HCEC 1CT (cell line): ENCODE measurements at places on chromosomes 3 and 15.

DNA sequence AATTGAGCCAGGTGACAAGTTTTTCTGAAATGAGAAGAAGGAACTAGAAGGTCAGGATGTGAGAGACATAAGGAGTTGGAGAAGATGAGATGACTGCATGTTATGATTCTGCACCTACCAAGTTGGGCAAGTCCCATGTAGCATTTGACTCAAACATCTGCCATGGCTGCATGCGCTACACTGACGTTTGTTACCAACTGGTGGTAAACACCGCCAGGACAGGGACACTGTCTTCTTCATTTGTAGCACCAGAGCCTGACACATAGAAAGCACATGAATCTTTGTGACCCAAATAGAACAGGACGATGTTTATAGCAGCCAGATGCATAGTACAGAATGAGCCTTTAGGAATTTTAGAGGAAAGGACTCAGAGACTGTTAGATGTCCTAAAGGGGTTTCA, 236.7 kb downstream of the MYRIP start:
- no peak for DNase-seq

GRCh38 chr3:119598410-119599098, 869 bp downstream of the PLA1A start:
- DNase-seq: no peak

DNA sequence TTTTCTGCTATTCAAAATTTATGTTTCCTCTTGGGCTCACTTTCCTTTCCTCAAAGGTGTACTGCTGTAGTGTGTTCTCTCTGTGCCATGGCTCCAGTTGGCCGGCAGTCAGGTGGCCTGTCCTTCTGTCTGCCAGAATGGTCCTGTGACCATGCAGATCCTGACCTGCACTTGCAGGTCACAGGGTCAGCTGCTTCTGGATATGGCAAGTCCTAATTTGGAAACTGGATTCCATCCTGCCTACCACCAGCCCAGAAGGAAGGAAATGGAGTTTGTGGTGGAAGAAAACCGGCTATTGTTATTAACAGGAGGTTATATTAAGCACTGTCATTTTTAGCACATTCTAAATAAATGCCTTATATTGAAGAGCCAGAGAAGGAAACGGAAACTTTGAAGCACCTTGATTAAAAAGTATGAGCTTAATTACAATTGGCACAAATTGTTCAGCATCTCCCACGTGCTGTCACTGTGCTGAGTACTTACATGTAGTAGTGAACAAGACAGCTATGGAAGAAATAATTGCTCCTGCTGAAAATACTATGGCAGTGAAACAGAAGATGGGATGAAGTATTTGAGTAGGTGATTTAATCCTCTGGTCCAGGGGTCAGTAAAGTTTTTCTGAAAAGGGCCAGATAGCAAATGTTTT, 362.8 kb downstream of the PTPRG start:
- no peak for DNase-seq

GRCh38 chr15:85592148-85592547, 202.6 kb downstream of the KLHL25 start:
- DNase-seq: peak; percentile 78
